Natural killer cell (primary cell): ENCODE measurements at places on chromosomes 6 and 20. TPM values are rescaled to one million over a fixed set of nuclear protein-coding genes. Genes with fewer than 3 reads are reported as not detected.

GRCh38 chr20:48754292-48754691 lies 73.5 kb downstream of the PREX1 start:
- DNase-seq = no peak

DNA sequence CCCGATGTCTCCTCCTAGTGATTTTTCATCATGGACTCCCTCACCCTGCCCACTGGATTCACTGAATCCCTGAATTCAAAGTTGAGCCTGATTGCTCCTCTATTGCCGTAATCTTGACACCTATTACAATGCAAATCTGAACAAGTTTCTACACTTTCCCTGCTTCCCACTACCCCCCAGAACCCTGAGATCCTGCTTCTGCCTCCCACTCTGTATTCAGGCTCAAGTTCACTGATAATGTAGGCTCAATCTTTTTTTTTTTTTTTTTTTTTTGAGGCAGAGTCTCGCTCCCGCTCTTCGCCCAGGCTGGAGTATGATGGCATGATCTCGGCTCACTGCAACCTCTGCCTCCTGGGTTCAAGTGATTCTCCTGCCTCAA lies 3.6 kb upstream of the DCBLD1 start:
- no peak for DNase-seq

GRCh38 chr6:108134213-108134970 lies 31.4 kb upstream of the NR2E1 start:
- DNase-seq = no peak

DNA sequence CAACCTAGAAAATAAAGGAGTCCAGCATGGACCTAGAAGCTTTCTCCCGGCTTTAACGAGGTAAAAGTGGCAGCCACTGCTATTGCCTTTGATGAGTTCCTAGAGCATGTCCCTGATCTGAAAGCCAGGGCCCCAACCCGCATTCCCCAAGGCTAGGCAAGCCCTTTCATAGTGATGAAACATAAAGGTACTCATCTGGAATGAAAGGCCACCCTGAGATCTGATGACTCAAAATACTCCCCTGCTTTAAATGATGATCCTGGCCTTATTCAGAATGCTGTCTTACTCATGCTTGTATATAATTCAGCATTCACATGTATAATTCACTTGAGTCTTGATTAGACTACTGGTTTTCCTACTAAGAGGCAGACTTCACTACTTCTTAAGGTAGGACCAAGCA lies 21.3 kb downstream of the TTPAL start:
- no peak for DNase-seq

GRCh38 chr20:56400001-56400640 lies 7.7 kb downstream of the CSTF1 start:
- DNase-seq = no peak

The MAFB gene
- 38.9 TPM for total RNA-seq

The QRSL1 gene
- total RNA-seq = 6.5 TPM

The MAVS gene
- 23.1 TPM for total RNA-seq

The PGC gene
- total RNA-seq = not detected

The SGK2 gene
- 1.2 TPM for total RNA-seq

The HLA-DQA2 gene
- not detected for total RNA-seq

The BMP7 gene
- not detected for total RNA-seq
